ENCODE measurements at places on chromosomes 12 and 14.

GRCh38 chr14:69328317-69328716 lies 68.4 kb downstream of the GALNT16 start:
- DNase-seq, result no peak

GRCh38 chr12:122861587-122861970 lies 26.3 kb downstream of the HIP1R start:
- no peak for DNase-seq

DNA sequence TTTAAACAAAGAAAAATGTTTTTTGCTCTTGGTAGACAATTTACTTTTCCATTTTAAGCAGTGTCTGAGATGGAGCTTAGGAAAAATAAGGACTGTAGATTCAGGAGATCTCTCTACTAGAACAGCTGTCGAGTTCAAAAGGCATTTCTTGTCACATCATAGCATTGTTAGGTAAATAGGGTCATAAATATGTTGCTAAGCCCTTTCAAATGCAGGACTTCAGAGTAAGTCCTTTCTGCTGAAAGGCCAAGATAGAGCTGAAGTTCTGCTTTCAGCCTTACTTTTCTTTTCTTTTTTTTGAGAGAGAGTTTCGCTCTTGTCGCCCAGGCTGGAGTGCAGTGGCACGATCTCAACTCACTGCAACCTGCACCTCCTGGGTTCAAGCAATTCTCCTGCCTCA lies 98.2 kb downstream of the SYNE2 start:
- DNase-seq, result no peak

- DNase-seq, result no peak
These were observed 38.0 kb downstream of the PTGER2 start for GRCh38 chr14:52352061-52352491.

DNA sequence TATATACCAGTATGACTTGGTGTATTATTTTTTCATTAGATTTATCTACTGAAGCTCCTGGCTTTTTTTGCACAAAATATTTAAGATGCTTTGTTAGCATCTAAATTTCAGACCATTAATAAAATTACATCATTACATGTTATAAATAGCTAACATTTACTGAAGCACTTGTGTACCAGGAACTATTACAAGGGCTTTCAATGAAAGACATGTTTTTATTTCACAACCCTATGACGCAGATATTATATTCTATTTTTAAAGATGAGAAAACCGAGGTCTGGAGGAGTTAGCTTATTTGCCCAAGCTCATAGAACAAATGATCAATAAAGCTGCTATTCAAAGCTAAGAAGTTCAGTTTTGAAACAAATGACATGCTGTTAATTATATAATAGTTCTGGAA lies 420.4 kb upstream of the DCN start:
- no peak for DNase-seq

- DNase-seq, result no peak
These were observed 1.7 kb downstream of the ABCD2 start for GRCh38 chr12:39617887-39618286.

DNA sequence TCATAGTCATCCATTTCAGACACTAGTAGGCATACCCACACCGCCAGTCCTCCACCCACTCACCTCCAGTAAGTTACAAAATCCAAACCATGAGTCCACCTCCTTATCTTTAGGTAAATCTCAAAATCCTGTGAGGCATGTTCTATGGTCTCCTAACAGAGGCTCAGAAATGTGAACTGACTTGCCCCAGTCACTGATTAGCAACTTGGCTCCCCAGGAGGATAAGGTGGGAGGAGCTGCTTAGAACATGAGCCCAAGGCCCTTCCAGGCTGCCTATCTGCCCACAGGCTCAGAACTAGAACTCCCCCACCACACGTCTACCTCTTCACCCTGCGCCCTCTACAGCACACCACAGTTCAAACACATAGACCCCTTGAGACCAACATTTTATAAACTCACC lies 19.9 kb downstream of the SETD3 start:
- DNase-seq, result no peak

GRCh38 chr14:105737504-105738246 lies 211.3 kb downstream of the TMEM121 start:
- DNase-seq, result no peak

GRCh38 chr12:50520416-50521207 lies 15.8 kb downstream of the DIP2B start:
- DNase-seq, result no peak

DNA sequence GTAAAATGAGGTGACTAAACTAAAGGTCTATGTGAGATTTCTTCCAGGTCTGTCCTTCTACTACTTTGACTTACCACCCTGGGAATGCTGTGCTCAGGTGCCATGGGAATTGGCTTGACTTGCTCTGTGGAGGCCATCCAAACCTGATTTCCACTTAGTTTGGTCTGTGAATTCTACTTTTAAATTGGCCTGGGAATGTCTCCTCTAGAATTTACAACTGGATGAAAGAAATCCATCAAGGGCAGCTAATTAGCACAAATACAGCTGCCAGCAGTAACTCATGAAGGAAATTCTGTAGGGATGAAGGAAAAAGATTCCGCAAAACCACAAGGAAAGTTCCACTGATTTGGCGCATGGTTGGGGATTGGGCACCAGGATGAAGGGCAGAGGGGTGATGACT lies 31.7 kb upstream of the FRMD6 start:
- DNase-seq, result no peak
